Lower lobe of right lung (tissue), 2 donors: ENCODE measurements at places on chromosomes 6 and 20.

DNA sequence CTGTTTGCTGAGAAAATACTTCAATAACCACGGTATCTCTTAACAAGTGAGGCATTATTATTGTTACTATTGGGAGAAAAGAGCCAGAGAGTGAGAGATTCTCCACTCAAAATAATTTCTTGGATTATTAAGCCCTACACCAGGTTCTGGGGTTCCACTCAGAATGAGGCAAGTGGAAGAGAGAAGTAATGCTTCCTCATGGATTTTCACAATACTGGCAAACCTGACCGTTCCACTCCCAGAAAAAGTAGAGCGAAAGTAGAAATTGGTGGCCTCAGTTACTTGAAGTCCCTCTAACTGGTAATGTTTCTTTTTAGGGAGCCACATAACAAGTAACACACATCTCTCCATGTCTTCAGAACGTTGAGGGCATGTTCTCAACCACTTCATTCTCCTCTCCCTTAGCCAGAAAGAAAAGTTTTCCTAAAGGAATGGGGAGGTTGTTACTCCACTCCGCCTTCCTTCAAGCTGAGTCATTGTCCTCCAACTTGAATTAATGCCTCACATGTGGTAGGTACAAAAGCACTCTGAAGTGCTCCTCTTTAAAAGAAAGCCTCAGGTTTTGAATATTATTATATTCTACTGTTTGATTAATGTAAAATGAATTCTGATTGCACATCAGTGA is 1.9 kb downstream of the BAG2 start:
- DNase-seq, result no peak

GRCh38 chr6:30163090-30163917 is at the start of gene TRIM15:
TRIM15 (plus strand) TSS chr6:30163546; CDS start chr6:30163685, 139 bp downstream.
- DNase-seq, result no peak

DNA sequence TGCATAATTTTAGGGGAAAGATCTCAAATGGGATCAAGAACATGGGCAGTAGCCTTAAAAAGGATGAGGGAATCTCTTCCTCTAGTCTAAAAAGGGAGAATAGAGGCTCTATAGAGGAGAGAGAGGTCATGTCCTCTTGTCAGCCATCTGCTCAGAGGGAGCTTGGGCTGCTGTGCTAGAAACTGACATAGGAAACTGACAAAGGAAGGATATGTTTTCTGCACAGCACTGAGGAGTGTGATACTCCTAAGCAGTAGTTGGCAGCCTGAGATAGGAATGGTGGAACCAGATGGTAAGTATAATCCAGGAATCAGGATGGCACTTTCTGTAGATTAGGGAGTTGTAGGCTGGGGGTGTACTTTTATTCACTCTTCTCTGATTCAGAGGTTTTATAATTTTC is 59.2 kb downstream of the PTPRA start:
- DNase-seq, result no peak

GRCh38 chr6:100726666-100727065 is 154.5 kb downstream of the ASCC3 start:
- no peak for DNase-seq

DNA sequence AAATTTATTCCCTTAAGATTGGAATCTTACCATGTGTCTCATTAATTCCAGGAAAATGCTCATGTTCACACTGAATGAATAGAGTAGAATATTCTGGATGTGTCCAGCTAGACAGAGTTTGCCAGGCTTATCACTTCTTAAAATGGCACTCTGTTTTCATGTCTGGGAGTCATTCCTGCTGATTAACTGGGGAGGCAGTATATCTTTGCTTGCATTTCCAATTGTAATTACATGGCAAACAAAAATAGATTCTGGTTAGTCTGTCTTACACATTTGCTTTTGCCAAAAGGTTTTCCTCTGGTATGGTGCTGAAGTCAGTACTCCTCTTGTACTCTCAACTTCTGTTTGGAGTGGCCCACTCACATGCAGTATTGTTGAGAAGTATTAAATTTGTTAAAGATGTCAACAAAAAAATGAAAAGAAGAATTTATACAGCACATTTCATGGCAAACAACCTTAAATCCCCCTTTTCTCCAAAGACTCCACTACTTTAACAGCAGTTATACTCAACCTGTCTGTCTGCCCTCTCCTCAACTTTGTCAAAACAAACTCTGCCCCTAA is 70.2 kb downstream of the TENT5A start:
- DNase-seq, result no peak

DNA sequence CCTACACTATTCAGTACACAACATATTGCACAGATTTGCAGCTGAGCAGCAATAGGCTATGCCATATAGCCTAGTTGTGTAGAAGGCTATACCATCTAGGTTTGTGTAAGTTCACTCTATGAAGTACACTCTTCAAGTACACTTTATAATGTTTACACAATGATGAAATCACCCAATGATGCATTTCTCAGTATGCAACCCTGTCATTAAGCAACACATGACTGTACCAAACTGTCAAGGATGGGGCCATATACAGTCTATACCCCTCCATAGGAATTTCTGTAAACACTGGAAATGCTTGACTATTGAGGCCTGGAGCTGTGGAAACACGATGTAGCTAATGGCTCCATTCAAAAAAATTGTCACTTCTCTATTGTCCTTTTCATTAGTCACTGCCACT is 535.4 kb downstream of the EPM2A start:
- no peak for DNase-seq

DNA sequence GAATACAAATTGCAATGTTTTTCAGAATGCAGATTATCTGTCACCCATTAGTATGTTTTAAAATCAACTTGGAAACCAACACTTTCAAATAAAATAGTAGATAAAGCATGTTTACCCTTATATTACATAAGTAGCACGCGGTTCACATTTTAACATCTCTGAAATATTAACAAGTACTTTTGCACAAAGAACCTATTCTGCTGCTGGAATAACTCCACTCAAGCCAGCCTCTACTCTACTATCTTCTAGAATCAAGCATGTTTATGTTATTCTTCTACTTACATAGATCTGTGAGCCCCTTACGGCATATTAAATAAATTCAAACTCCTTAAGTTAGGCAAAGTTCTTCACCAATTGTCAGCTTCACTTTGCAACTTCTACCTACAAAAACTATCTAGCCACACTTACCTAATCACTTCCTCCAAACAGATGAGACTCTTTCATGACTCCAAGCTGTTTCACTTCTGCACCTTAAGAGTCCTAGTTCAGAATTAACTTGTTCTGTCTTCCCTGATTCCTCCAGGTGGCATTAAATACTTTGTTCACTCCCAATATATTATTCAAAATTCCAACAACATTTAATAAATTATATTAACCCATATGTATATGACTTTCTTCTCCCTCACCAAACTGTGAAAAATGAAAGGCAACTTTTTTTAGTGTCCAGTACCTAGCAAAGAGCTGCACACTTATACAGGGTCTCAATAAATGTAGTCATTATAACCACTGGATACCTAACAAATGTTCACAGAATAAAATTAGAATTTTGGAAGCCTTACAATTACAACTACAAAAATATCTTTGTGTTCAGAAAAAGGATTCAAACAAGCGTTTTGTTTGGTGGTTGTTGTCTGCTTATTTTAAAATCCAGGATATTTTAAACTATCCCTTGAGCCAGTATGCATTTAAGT is 12.1 kb downstream of the CEP85L start:
- DNase-seq, result no peak

GRCh38 chr20:41499961-41500725 is 118.0 kb downstream of the CHD6 start:
- DNase-seq, result no peak

DNA sequence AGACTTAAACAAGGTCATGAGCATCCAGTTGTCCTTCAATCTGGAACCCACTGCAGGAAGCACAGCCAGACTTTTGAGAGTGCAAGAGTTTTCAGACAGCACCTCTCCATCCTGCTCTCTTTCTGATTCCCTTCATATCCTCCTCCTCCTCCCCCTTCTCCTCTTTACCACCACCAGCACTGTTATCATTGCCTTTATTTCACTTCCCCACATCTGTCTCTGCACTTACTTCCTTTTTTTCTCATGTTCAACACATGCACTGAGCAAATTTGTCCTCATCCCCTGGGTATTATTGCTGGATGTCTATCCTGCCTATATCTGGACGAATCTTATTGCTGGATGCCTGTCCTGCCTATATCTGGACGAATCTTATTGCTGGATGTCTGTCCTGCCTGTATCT is 554.8 kb downstream of the DHX35 start:
- no peak for DNase-seq

DNA sequence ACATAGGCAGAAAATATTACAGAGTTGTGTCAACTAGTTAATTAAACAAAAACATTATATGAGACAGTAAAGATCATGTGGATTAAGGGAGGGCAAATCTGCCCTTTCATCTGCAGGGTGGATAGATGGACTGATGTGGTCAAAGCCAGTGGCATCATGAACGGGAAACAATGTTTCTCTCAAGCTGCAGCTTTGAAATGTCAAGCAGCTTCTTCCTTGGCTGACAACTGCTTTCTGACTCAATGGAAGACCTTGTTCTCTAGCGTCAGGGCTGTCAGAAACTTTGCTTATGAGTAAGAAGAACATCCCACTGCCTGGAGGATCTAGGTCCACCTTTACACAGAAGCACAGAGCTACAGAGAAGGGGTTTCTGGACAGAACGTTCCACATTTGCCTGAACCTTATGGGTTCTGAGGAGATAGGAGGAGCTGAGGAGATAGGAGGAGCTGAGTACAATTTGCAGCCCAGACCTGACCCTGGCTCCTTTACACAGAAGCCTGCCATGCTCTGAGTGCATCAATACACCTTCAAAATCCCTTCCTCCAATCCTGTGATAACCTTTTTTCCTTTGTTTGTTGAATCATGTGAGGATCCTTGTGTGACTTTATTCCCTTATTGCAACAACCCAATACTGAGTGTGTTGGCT is 6.1 kb downstream of the CST5 start:
- no peak for DNase-seq

GRCh38 chr6:158868122-158868480 is 48.9 kb upstream of the EZR start:
- no peak for DNase-seq

DNA sequence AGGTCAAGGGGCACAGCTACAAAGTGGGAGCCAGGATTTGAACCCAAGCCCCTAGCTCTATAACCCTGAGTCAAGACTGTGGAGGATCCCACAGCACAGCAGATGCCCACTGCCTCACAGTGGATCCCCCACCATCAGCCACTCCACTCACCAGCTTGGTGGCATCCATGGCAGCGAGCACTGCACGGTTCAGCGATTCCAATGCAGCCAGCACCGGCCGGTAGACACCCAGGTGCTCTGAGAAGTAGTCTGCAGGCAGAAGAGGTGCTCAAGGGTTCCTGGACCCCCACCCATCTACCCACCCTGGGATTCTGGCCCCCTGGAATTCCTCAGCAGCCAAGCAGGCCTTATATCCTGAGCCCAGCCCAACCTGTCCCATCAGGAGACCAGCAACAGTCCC is 2.5 kb downstream of the ACTL10 start:
- no peak for DNase-seq

DNA sequence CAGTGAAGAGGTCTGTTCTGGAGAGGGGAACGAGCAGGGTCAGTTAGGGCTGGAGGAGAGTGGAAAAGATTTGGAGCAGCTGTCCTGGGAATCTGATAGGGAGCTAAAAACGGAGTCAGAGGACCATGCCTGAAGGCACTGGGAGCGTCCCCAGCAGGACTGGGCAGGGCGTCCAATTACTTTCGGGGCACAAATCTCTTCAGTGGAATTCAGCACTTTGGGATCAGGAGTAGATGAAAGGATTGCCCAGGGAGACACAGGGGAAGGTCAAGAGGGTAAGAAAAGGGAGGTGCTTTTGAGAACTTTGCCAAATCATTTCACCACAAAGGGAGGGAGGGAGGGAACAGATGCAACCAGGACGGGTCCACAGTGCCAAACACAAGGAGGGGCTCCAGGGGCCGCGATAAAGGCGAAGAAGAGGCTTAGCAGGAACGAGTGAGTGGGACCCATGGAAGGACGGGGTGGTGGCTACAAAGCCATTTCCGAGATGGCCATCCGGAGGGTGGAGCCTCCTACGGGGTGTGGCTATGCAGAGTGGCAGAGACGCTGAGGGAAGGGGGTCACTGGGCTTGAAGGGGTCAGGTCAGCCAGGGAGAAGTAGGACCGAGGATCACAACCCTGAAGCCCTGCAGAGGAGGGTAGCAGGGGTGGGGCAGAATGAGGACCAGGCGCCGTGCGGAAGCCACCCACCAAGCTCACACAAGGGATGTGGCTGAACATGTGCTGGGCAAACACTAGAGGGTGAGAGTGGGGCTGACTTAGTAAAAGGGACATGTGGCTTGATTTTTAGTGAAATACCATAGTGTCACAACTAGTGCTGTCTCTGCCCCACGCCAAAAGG is 180.0 kb upstream of the RREB1 start:
- peak; percentile 79 for DNase-seq

GRCh38 chr20:42862446-42862845 is 327.3 kb downstream of the PTPRT start:
- no peak for DNase-seq

GRCh38 chr6:148650941-148651505 is 95.8 kb upstream of the UST start:
- DNase-seq, result no peak

GRCh38 chr20:35146299-35146919 is 727 bp downstream of the EDEM2 start:
- peak; percentile 54 for DNase-seq

GRCh38 chr6:156777577-156778453 is 637 bp downstream of the ARID1B start:
- DNase-seq, result peak; percentile 74

DNA sequence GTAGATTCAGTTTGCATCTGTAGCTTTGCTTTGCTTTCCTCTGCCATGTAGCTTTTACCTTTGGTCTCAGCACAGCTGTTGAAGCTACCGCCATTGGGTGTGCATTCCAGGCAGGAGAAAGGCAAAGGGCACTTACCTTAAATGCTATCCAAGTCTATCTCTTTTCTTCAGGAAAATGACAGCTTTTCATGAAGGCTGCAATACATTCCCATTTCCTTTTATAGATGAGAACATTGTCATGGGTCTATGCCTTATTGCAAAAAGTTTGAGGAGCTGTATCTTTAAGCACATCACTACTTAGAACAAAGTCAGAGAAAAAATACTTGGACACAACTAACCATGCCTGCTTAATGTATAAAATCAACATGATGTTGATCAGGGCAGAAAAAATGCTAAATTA is 266.8 kb downstream of the DOK5 start:
- no peak for DNase-seq

DNA sequence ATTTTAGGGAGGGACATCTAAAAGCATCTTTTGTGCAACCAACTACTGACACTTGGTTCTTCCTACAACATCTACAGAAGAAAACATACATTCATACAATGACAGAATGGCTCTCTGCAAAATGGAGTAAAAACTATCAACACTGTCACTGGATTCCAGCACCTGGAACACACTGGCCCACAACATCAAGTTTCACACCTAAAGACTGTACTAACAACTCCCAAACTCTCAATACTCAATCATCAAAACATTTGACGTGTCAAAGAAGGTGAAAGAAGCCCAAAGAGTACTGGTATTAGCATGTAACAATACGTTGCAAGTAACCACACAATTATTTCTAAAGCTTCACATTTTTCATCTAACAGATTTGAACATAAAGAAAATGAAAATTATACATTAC is 2.1 kb downstream of the CPNE1 start:
- DNase-seq, result no peak

DNA sequence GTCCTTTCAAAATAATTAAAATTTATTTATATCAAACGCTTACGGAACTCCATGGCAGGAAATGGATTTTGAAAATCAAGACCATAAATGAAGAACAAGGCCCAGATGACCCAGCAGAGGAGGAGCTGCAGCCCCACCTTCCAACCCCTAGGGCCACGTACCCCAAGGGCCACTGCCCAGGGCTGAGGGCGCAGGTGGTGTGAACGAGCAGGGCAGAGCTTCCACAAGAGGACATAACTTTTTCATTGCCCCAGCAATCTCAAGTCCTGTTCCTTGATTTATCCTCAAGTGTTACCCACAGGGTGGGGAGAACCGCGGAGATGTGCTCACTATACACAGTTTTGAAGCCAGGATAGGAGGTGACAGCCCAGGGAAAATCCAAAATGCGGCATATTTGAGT is 42.8 kb downstream of the PSMG4 start:
- DNase-seq, result no peak
